ENCODE measurements at places on chromosomes 11 and 22. TPM values are rescaled to one million over a fixed set of nuclear protein-coding genes. Genes with fewer than 3 reads are reported as not detected.
A peak's percentile ranks its signal among the peaks of the same experiment; 100 is the strongest.

DNA sequence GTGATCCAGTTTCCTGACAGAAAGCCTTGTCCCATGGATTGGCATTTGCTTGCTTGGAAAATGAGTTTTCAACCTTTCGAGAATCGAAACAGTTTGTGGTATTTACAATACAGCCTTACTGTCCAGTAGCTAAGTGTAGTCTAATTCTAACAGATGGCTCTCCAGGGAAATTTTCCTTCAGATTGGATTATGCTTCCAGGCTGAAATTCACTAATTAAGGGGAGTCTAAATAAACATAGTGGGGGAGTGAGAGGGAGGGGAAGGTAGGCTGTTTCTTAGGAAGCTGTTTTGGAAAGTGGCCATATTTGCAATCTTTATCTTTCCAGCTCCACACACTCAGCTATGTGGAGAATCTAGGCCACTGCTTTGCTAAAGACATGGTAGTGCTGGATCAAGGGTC lies 81.3 kb downstream of the SYT9 start:
- H3K36me3 ChIP-seq: no peaks in the 10 kb centered on the region
- no peaks in the 10 kb centered on the region for H3K4me1 ChIP-seq
- no peak overlapping the region for H3K4me3 ChIP-seq
- no peaks in the 10 kb centered on the region for H3K27me3 ChIP-seq
- H3K27ac ChIP-seq: no peak overlapping the region

DNA sequence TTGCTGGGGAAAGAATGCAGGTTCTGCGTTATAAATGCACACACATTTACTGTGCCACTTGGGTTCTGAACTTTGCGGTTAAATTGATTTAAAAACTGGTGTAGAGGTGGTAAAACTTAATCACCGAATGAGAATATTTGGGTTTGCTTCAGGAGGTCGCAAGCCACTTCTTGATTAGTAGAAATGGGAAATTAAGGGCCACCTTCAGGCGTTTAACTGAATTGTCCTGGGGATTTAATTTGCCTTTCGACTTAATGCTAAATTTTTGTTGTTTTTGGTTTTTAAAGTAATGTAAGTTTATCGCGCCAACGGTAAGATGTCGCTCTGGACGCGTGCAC lies 459 bp upstream of the NCR3LG1 start:
- H3K4me3 ChIP-seq: peak overlapping the region; percentile 54
- no peak for DNase-seq
- peaks cover 5% of the 10 kb centered on the region for H3K4me1 ChIP-seq
- H3K36me3 ChIP-seq: no peaks in the 10 kb centered on the region
- peaks cover 8% of the 10 kb centered on the region for H3K27me3 ChIP-seq

JRKL gene
- total RNA-seq: 8.4 TPM

GRCh38 chr11:112565551-112565950 lies 304.9 kb upstream of the PLET1 start:
- no peaks in the 10 kb centered on the region for H3K36me3 ChIP-seq
- no peak overlapping the region for H3K27ac ChIP-seq
- peaks cover 17% of the 10 kb centered on the region for H3K27me3 ChIP-seq

BACE1 gene
- total RNA-seq: 22.6 TPM

DNA sequence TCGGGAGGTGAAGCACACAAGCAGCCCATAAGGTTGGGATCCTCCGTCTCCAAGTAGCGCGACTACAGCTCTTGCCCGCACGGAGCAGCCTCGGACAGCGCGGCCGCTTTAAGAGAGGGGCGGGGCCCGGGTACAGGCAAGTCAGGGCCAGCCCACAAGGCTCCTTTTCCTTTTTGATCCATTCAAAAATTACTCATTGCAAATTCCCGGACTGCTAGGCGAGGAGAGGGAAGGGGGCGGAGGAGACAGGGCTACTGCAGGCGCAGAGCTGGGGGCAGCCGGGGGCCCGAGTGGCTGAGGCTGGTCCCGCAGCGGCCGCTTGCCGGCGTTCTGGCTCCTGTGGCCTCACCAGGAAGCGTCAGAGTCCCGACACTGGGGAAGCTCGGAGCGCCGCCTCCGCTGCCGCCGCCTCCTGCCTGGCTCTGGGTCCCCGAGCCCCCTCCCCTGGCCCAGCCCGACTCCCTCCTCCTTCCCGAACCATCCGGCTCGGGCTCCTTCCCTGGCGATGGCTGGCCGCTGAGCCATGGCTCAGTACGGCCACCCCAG lies at the start of gene UBASH3B:
TSS of gene UBASH3B (plus strand) at position 196 of the 546 bp plus-strand sequence. CDS start at position 524, 328 bp downstream.
- DNase-seq: peak; percentile 85
- H3K27ac ChIP-seq: peak within 1 kb of the TSS; percentile 82
- no peaks in the 10 kb centered on the region for H3K36me3 ChIP-seq
- H3K4me3 ChIP-seq: peak within 1 kb of the TSS; percentile 80
- peaks cover 11% of the 10 kb centered on the region for H3K4me1 ChIP-seq

ANGPTL5 gene
- total RNA-seq: not detected

GRCh38 chr11:2675540-2675939 lies 24.3 kb downstream of the KCNQ1OT1 start:
- H3K4me3 ChIP-seq: no peak overlapping the region
- H3K4me1 ChIP-seq: peaks cover 35% of the 10 kb centered on the region
- H3K27ac ChIP-seq: no peak overlapping the region
- DNase-seq: no peak

GRCh38 chr11:119560961-119561360 lies 138.0 kb upstream of the THY1 start:
- no peaks in the 10 kb centered on the region for H3K36me3 ChIP-seq
- H3K27me3 ChIP-seq: no peaks in the 10 kb centered on the region
- DNase-seq: no peak
- no peak overlapping the region for H3K4me3 ChIP-seq
- no peak overlapping the region for H3K27ac ChIP-seq

- peak overlapping the region; percentile 99 for H3K27ac ChIP-seq
- no peaks in the 10 kb centered on the region for H3K27me3 ChIP-seq
- peaks cover 15% of the 10 kb centered on the region for H3K4me1 ChIP-seq
- H3K36me3 ChIP-seq: no peaks in the 10 kb centered on the region
- DNase-seq: peak; percentile 19
Measured at GRCh38 chr11:114399490-114400215, 658 bp downstream of the C11orf71 start.

GRCh38 chr22:37561212-37562048 lies 1.1 kb downstream of the CDC42EP1 start:
- peaks cover 47% of the 10 kb centered on the region for H3K4me1 ChIP-seq
- H3K27me3 ChIP-seq: no peaks in the 10 kb centered on the region
- no peaks in the 10 kb centered on the region for H3K36me3 ChIP-seq
- H3K4me3 ChIP-seq: peak overlapping the region; percentile 99
- peak overlapping the region; percentile 100 for H3K27ac ChIP-seq
- DNase-seq: peak; percentile 95
